ENCODE measurements at places on chromosomes 5 and 9.

DNA sequence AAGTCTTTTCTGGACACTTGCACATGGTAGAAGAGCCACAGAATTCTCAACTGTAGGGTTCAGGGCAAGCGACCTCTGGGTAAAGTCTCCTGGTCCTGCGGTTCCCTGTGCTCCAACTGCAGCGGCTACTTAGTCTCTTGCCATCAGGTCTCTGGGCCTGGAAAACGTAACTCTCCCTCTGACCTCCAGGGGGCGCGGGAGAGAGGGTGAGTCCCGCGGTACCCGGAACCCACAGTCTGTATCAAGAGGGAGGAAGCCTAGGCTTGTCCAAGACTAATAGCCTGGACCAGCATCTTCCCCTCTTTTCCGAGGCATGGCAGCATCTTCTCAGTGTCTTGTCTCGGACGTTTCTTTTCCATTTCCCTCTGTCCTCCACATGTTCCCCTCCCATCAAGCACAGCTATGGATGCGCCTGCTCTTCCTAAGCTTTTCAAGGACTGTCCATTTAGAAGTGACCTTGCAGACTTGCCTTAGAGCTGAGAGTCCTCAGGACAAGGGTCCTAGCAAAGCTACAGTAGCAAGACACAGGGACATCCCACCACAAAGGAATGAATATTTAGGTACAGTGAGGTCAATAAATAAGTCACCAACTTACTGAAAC is 59.3 kb downstream of the FSTL4 start:
- DNase-seq = peak; percentile 22

GRCh38 chr5:132926437-132926836 is 37.0 kb downstream of the AFF4 start:
- no peak for DNase-seq

GRCh38 chr9:91746904-91747303 is 203.1 kb downstream of the ROR2 start:
- DNase-seq = no peak

GRCh38 chr9:133991214-133991921 is 756 bp downstream of the VAV2 start:
- DNase-seq = no peak

- no peak for DNase-seq
Measured at GRCh38 chr5:77444356-77444755, 47.8 kb downstream of the WDR41 start.

- no peak for DNase-seq
Measured at GRCh38 chr9:127358023-127358535, 38.9 kb upstream of the SLC2A8 start.

- no peak for DNase-seq
Measured at GRCh38 chr5:134526483-134527155, 1.1 kb downstream of the JADE2 start.
